ENCODE measurements at places on chromosomes 7 and 10.
A peak's percentile ranks its signal among the peaks of the same experiment; 100 is the strongest.

- H3K4me1 ChIP-seq = no peaks in the 10 kb centered on the region
- DNase-seq = no peak
- H3K27ac ChIP-seq = no peak overlapping the region
- H3K27me3 ChIP-seq = peaks cover 18% of the 10 kb centered on the region
- H3K36me3 ChIP-seq = no peaks in the 10 kb centered on the region
- H3K4me3 ChIP-seq = no peak overlapping the region
Measured at GRCh38 chr10:70492786-70493659, 14.5 kb downstream of the PALD1 start.

GRCh38 chr7:116929914-116930913 lies 23.1 kb upstream of the ST7 start:
- no peaks in the 10 kb centered on the region for H3K27me3 ChIP-seq
- H3K36me3 ChIP-seq = no peaks in the 10 kb centered on the region
- H3K4me3 ChIP-seq = no peak overlapping the region
- H3K4me1 ChIP-seq = no peaks in the 10 kb centered on the region
- peak; percentile 75 for DNase-seq
- no peak overlapping the region for H3K27ac ChIP-seq

GRCh38 chr10:100670828-100671479 lies 74.4 kb upstream of the PAX2 start:
- no peak overlapping the region for H3K4me3 ChIP-seq
- H3K4me1 ChIP-seq = no peaks in the 10 kb centered on the region
- peaks cover 92% of the 10 kb centered on the region for H3K27me3 ChIP-seq
- H3K36me3 ChIP-seq = no peaks in the 10 kb centered on the region
- no peak for DNase-seq
- no peak overlapping the region for H3K27ac ChIP-seq

DNA sequence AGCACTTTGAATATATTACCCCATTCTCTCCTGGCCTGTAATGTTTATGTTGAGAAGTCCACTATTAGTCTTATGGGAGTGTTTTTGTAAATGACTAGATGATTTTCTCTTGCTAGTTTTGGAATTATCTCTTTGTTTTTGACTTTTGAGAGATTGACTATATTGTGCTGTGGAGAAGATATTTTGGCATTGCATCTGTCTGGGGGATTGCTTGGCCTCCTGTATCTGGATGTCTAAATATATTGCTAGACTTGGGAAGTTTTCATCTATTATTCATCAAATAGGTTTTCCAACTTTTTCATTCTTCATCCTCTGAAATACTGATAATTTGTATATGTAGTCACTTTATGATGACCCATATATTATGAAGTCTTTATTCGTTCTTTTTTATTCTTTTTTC lies 277.1 kb upstream of the PCDH15 start:
- no peak overlapping the region for H3K27ac ChIP-seq
- no peaks in the 10 kb centered on the region for H3K36me3 ChIP-seq
- no peaks in the 10 kb centered on the region for H3K4me1 ChIP-seq
- no peaks in the 10 kb centered on the region for H3K27me3 ChIP-seq
- no peak overlapping the region for H3K4me3 ChIP-seq

DNA sequence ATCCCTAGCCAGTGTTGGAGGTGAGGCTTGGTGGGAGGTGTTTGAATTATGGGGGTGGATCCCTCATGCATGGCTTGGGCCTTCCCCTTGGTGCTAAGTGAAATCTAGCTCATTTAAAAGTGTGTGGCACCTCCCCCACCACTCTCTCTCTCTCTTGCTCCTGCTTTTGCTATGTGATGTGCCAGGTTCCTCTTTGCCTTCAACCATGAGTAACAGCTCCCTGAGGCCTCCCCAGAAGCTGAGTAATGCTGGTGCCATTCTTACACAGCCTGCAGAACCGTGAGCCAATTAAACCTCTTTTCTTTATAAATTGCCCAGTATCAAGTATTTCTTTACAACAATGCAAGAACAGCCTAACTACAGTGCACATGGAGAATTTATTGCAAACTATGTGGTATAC lies 188.8 kb upstream of the POT1 start:
- no peaks in the 10 kb centered on the region for H3K27me3 ChIP-seq
- no peak overlapping the region for H3K4me3 ChIP-seq
- no peak overlapping the region for H3K27ac ChIP-seq

- H3K4me1 ChIP-seq = peaks cover 9% of the 10 kb centered on the region
- peaks cover 42% of the 10 kb centered on the region for H3K27me3 ChIP-seq
- no peak for DNase-seq
- no peak overlapping the region for H3K27ac ChIP-seq
- H3K4me3 ChIP-seq = no peak overlapping the region
Measured at GRCh38 chr7:106045586-106045985, 66.5 kb downstream of the SYPL1 start.

GRCh38 chr7:35185908-35186731 lies 67.8 kb downstream of the TBX20 start:
- H3K27ac ChIP-seq = peak overlapping the region; percentile 57
- H3K27me3 ChIP-seq = no peaks in the 10 kb centered on the region
- peak overlapping the region; percentile 70 for H3K4me3 ChIP-seq
- peaks cover 5% of the 10 kb centered on the region for H3K4me1 ChIP-seq
- DNase-seq = peak; percentile 61

GRCh38 chr7:105297985-105298384 lies 90.7 kb downstream of the SRPK2 start:
- H3K4me1 ChIP-seq = peaks cover 2% of the 10 kb centered on the region
- H3K4me3 ChIP-seq = no peak overlapping the region
- no peaks in the 10 kb centered on the region for H3K27me3 ChIP-seq
- H3K27ac ChIP-seq = no peak overlapping the region

- H3K27ac ChIP-seq = no peak overlapping the region
- H3K27me3 ChIP-seq = no peaks in the 10 kb centered on the region
- H3K4me3 ChIP-seq = no peak overlapping the region
- H3K4me1 ChIP-seq = no peaks in the 10 kb centered on the region
- H3K36me3 ChIP-seq = no peaks in the 10 kb centered on the region
Measured at GRCh38 chr10:108822026-108822425, 1101.3 kb downstream of the XPNPEP1 start.

DNA sequence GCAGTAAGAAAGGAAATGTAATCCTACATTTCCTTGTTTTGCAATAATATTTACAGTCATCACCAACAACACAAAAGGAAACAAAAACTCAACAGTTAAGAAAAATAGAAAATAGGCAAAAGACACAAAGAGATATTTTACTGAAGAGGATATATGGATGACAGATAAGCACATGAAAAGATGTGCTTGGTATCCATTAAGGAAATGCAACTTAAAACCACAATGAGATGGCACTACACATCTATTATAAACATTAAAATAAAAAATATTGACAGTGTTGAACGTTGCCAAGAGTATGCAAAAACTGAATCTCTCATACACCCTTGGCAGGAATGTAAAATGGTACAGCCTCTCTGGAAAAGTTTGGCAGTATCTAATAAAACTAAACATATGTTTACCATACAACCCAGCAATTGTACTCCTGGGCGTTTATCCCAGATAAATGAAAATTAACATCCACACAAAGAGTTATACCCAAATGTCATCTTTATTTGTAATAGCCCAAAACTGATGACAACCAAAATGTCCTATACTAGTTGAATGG lies 5.4 kb downstream of the CEP41 start:
- H3K27ac ChIP-seq = no peak overlapping the region
- H3K4me1 ChIP-seq = peaks cover 6% of the 10 kb centered on the region
- H3K36me3 ChIP-seq = no peaks in the 10 kb centered on the region

DNA sequence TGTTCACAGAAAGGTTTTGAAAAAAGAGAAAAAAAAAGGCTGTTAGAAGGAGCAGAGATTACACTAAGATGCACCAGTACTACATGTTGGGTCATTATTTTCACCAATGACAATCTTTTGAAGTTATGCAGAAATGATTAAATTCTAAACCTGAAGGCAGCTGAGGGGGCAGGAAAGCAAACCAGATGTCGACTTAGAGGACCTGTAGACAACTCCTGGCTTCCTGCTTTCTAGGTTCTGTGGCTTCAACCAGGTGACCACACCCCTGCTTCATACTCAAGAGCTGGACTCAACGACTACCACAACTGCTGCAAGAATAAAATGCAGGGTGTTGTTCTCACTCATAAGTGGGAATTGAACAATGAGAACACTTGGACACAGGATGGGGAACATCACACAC lies 30.0 kb downstream of the MYOF start:
- no peak for DNase-seq
- H3K4me1 ChIP-seq = peaks cover 9% of the 10 kb centered on the region
- H3K4me3 ChIP-seq = no peak overlapping the region
- H3K36me3 ChIP-seq = peaks cover 84% of the 10 kb centered on the region
- no peaks in the 10 kb centered on the region for H3K27me3 ChIP-seq

DNA sequence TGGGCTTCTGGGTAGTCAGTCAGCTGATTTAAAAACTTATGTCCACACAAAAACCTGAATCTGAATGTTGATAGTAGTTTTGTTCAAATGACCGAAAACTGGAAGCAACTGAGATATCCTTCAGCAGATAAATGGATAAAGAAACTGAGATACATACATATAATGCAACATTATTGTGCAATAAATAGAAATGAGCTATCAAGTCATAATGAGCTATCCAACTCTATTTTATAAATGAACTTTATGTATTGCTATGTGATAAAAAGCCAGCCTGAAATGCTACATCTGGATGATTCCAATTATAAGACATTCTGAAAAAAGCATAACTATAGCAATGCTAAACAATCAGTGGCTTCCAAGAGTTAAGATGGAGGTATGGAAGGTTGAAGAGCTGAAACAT lies 748.7 kb downstream of the TNS3 start:
- no peak for DNase-seq
- no peaks in the 10 kb centered on the region for H3K36me3 ChIP-seq
- H3K4me1 ChIP-seq = no peaks in the 10 kb centered on the region
- no peak overlapping the region for H3K27ac ChIP-seq
- H3K4me3 ChIP-seq = no peak overlapping the region

- H3K4me1 ChIP-seq = peaks cover 11% of the 10 kb centered on the region
- no peak overlapping the region for H3K4me3 ChIP-seq
- no peak overlapping the region for H3K27ac ChIP-seq
- no peaks in the 10 kb centered on the region for H3K27me3 ChIP-seq
Measured at GRCh38 chr7:139687980-139688632, 89.7 kb downstream of the HIPK2 start.

- peaks cover 2% of the 10 kb centered on the region for H3K36me3 ChIP-seq
- no peak overlapping the region for H3K4me3 ChIP-seq
- no peaks in the 10 kb centered on the region for H3K27me3 ChIP-seq
- no peak for DNase-seq
Measured at GRCh38 chr7:127897704-127898454, 133.4 kb downstream of the LRRC4 start.

DNA sequence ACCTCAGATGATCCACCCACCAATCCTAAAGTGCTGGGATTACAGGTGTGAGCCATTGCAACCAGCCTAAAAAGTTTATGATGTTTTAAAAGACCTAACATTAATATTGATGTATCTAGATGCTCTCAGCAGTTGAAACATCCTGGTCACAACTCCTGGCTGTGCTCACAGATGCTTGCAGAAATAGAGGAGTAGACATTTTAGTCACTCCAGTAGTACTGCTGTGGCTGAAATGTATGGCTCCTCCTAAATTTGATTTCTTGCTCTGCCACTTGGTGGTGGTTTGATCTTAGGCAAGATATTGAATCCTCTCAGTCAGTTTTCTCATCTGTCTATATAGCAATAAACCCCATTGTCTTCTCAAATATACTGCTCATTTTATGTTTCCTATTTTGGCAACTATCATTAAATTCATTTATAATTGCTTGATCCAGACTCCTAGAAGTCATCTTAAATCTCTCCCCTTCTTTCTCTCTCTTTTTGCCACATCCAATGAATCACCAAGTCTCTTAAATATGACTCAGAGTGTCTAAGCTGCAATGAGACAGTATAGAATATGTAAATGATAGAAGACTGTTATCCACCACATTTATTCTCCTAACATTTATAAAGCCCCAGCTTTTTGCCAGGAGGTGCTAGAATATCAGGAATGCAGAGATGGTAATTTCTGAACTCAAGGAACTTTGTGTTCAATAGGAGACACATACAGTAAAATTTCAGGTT lies 78.1 kb upstream of the NRBF2 start:
- H3K27me3 ChIP-seq = no peaks in the 10 kb centered on the region
- no peak for DNase-seq
- H3K27ac ChIP-seq = no peak overlapping the region
- no peak overlapping the region for H3K4me3 ChIP-seq
- H3K4me1 ChIP-seq = no peaks in the 10 kb centered on the region
- no peaks in the 10 kb centered on the region for H3K36me3 ChIP-seq

GRCh38 chr7:2108071-2108455 lies 124.7 kb downstream of the MAD1L1 start:
- no peaks in the 10 kb centered on the region for H3K27me3 ChIP-seq
- H3K36me3 ChIP-seq = peaks cover 19% of the 10 kb centered on the region
- no peak overlapping the region for H3K4me3 ChIP-seq
- H3K4me1 ChIP-seq = peaks cover 36% of the 10 kb centered on the region

DNA sequence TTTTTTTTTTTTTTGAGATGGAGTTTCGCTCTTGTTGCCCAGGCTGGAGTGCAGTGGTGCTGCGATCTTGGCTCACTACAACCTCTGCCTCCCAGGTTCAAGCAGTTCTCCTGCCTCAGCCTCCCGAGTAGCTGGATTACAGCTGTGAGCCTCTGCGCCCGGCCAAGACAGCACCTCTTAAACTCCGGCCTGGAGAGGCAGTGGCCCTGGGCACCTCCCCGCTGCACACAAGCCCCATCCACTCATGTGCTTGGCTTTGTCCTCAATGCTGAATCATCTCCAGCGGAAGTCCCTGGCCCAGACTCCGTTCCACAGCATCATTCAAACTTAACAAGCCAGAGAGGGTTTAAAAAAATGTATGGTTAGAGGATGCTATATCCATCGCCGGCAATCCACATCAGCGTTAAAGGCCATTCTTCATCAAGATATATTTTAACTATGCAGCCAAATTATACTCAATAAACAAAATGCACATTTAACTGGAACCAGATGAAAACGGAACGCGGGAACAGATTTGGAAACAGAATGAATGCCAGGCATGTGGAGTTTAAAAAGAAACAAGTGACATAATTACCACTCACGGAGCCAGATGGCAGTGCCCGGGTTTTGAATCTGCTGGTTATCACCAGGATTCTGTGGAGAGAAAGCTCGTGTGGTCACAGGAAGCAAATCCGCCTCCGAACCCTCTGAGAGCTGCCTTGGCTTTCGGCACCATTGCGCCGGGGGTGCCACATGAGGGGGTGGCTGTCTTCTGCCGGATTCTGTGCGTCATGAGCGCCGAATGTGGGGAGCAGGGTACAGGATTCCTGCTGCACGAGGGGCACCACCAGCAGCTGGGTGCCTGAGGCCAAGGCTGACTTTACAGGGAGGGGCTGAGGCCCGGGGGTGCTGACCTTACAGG lies 45.6 kb upstream of the CFAP46 start:
- no peaks in the 10 kb centered on the region for H3K36me3 ChIP-seq
- H3K4me1 ChIP-seq = no peaks in the 10 kb centered on the region
- H3K27me3 ChIP-seq = no peaks in the 10 kb centered on the region
- no peak overlapping the region for H3K27ac ChIP-seq
- DNase-seq = no peak
- H3K4me3 ChIP-seq = no peak overlapping the region

DNA sequence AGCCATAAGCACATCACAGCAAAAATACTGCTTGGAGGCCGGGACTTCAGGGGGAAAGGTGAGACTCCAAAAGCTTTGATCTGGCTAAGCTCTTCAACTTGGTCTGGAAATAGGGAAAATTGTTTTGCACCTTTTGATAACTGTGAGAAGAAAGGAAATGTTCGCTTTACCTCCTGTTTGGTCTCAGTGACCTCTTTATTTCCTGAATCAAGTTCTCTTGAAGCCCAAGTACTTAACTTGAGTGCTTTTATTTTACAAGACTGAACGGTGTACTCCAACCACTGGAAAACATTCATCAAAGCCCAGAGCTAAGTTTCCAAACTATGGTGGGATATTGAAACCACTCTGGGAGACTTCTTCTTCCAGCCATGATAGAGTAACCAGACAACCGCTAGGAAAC lies 5.3 kb downstream of the C10orf90 start:
- DNase-seq = peak; percentile 27
- H3K27me3 ChIP-seq = no peaks in the 10 kb centered on the region
- H3K4me1 ChIP-seq = no peaks in the 10 kb centered on the region
- H3K4me3 ChIP-seq = no peak overlapping the region
- no peaks in the 10 kb centered on the region for H3K36me3 ChIP-seq
